Stimulated activated CD8-positive, alpha-beta memory T cell treated with anti-CD3 and anti-CD28 coated beads, Interleukin-15, amount 100 ng/mL, for 1 hour (primary cell): ENCODE measurements at places on chromosomes 4 and X.

DNA sequence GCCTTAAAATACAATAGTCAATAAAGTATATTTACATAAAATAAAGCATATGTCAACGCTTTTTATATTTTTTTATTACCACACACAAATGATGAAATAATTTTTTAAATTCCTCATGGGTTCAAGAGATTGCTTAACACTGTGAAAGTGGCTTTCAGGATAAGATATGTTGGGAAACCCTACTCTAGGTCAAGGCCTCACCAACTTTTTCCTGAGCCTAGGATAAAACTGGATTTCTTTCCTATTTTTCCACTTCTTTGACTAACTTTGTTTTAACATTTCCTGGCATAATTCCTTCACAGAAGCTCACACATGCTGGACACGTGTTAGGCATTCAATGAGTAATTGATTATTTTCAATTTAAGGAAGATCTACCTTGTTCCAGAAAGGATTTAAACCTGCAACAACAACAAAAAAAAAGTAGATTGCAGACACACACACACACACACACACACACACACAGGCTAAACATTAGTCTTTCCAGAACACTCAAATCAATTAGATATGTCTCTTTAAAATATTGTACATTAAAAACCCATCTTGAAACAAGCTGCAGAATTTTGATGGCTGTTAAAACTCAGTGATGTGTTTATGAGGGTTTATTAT, 9.1 kb downstream of the KLB start:
- no peak for DNase-seq

- DNase-seq = no peak
Observed at GRCh38 chr4:172998527-172999469, 169.8 kb upstream of the GALNT7 start.

DNA sequence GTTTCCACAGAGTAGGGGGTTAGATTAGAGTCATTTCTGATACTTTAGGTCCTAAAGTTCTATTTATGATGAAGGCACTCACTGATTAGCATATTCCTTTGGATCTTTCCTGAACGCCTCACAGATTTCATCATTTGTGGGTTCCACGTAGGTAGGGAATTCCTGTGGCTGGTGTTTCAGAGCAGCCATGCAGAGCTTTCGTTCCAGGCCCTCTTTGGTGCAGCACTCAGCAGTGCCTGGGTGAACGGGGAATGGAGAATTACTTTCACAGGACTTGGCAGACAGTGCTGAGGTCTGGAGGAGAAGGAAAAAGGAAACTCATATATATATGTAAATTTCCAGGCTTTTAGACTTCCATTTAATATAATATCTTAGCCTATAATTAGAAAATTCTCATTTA, 18.5 kb downstream of the GC start:
- no peak for DNase-seq

DNA sequence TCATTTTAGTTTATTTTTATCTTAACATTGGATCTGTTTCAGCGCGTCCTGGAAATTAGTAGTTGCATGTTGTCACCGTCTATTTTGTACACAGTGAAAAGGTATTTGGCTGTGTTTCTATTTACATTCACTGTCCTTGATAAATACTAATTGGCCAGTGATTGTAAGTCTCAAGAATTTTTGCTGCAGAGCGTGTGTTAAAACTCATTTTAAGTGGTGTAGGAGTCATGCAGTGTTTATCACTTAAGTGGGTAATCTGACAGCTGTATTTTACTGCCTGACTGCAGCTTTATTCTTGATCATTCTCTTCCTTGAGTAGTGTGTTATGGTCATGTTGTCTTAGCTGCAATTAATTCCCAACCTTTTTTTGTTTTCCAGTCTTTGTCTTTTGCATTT, 9.8 kb downstream of the GUCY1A1 start:
- no peak for DNase-seq

- no peak for DNase-seq
Observed at GRCh38 chr4:52619591-52619931, 39.5 kb downstream of the USP46 start.

DNA sequence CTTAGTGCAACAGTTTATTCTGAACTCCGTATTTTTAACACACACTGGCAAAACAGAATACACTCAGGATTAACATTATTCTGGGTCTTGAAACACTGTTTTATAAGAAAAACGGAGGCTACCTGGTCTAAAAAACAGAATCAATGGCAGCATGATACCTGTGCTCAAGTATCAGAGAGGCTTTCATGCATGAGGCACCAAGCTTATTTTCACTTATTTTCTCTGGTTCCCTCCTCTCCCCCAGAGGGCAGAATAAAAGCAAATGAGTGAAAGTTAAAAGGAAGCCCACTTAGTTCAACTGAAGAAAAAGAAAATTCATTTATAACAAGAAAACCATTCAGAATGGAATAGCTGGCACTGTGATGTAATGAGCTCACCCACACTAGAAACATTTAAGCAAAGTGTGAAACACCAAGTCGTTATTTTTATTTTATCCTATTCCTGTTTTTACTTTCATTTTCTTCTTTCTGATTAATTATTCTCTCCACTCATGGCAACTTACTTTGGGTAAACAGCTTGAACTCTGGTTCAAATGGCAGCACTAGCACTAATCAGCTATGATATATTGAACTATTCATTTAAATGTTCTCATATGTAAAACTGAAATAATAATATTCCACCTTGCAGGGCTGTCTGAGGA, 211.8 kb downstream of the PPP3CA start:
- DNase-seq = no peak

DNA sequence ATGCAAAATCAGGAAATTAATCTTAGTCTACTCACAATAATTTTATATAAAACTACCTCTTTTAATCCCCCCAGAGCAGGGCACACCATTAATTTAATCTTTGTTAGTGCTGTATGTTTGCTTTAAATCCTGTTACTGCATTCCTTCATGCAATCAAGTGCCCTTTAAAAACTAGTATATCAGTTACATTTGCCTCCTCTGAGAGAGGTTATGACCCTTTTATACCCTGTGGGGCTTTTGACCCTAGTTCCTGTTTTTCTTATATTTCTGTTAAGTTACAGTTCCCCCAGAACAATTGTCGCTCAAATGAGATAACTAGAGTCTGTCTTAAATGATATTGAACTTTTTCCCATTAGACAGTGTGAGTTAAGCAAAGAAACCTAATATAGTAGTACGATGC, 46.2 kb downstream of the GPC4 start:
- no peak for DNase-seq

GRCh38 chr4:87502580-87503238, 26.5 kb downstream of the SPARCL1 start:
- no peak for DNase-seq

- DNase-seq = no peak
Observed at GRCh38 chr4:167196344-167197012, 37.8 kb downstream of the SPOCK3 start.

- DNase-seq = no peak
Observed at GRCh38 chr4:112196461-112196860, 35.1 kb upstream of the AP1AR start.

DNA sequence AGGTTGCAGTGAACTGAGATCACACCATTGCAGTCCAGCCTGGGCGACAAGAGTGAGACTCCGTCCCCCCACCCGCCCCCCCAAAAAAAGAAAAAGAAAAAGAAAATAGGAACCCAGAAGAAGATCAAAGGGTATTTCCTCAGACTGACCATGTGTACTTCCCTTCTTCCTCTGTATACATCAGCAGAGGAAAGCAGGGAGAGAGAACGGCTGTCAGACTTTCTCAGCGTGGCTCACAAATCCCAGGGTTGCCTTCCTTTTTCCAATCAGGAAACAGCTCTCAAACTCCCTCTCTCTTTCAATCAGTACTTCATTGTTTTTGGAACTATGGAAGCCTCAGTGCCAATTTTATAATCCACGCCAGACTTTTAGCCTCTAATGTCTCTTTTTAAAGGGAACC, 59.1 kb downstream of the CHRNA9 start:
- DNase-seq = no peak

- no peak for DNase-seq
Observed at GRCh38 chr4:5707366-5707765, 993 bp downstream of the EVC2 start.
